Metanephros (tissue), 2 donors: ENCODE measurements at places on chromosomes 4 and X. TPM values are rescaled to one million over a fixed set of nuclear protein-coding genes. Genes with fewer than 3 reads are reported as not detected.

Gene ERVMER34-1
- total RNA-seq: 2.3 TPM

Gene CTAG1B
- total RNA-seq: not detected

Gene FAM9C
- total RNA-seq: 0.06 TPM

Gene FAM47B
- total RNA-seq: not detected

Gene MXRA5
- total RNA-seq: 23.9 TPM

Gene MED12
- 57.5 TPM for total RNA-seq

Gene CITED1
- total RNA-seq: 8.6 TPM

Gene KLHL8
- 19.7 TPM for total RNA-seq
